ENCODE measurements at places on chromosomes 11 and 22.

DNA sequence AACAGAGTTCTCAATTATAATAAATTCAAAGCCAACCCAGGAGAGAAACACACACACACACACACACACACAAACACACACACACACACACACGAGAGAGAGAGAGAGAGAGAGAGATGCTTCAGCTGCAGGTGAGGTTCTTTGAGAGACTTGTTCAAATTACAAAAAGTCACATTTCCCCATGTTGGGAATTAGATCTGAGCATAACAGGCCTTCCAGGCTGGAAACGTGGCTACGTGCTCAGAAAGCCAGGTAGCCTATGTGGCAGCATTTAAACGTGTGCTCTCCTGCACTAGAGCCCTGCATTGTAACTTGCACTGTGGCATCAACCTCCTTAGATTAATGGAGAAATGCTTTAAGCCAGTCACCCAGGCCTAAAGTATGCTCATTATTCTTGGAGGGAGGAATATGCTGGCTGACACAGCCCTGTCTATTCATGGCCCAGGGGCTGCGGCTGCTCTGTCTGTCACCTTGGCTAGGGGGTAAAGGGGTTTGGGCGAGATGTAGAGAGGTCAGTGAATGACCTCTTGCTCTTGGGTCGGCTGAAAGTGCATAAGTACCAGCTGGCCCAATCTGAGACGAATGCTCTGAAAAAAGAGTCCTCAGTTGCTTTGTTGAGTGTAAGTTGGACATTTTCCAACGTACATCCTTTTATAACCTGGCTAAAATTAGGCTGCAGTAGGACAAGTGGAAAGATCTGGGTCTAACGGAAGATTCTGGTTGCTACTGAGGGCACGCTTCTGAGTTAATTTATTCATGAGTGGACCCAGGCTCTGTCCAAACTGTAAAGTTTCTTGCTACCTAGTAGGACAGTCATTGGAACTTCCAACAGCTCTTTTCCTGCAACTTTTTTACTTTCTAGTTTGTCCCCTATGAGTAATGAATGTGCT is 171.1 kb upstream of the SEZ6L start:
- no peak for DNase-seq

- DNase-seq: no peak
Measured at GRCh38 chr11:35545391-35546003, 20.1 kb upstream of the PAMR1 start.

- DNase-seq: no peak
Measured at GRCh38 chr11:76670485-76671236, at the start of gene LRRC32. Gene LRRC32 (minus strand): TSS chr11:76670747. CDS start chr11:76665954, 4,793 bp downstream.

DNA sequence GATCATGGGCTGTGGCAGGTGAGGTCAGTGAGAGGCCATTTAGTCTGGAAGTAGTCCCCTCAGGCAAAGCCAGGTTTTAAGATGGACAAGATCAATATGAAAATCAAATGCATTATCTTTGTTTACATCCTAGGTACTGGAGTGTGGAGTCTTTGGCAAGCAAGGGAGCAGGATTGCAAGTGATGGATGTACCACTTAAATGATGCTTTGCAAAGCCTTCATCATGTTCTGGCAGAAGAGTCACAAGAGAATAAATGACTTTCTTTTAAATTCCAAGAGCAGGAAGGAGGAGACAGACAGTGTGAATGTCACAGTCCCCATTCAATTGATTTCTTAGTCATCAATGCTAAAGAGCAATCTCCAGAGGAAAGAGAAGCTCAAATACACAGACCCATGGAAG is 908.3 kb downstream of the FAM181B start:
- no peak for DNase-seq

DNA sequence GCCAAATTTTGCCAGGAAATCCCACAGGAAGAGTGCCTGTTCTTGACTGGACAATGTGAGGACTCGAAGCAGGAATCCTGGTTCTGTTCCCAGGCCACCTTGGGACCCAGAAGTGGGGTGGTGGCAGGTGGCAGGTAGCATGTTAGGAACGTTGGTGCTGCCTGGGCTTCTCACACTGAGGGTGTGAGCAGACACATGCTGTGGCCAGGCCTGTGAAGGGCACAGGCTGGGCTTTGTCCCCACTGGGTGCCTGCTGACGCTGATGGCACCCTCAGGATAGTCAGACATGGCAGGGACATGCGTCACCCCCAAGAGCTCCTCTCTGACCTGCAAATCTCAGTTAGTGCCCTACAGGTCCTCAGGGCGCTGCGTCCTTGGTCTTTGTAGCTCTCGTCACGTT is 21.1 kb upstream of the NECTIN1 start:
- no peak for DNase-seq

DNA sequence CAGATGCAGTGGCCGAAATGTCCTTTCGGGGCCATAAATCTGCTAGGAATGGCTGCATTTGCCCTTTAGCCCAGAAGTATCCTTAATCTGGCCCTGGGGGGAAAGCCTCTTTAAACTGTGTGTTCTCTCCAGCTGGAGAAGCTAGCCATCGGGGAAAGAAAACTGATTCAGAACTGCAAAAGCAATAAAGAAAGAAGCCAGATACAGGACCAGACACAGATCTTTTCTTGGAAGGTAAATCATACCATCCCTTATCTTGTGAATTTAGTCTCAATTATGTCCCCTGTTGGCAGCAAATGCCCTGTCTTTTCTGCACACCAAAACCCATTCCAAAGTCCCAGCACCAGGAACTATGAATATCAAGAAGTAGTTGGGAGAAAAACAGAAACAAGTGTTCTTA is 25.6 kb downstream of the PC start:
- no peak for DNase-seq

All from SK-N-MC (cell line).